Spleen (tissue), 13 donors: ENCODE measurements at places on chromosomes 2 and 18. TPM values are rescaled to one million over a fixed set of nuclear protein-coding genes. Genes with fewer than 3 reads are reported as not detected.
A peak's percentile ranks its signal among the peaks of the same experiment; 100 is the strongest.

DNA sequence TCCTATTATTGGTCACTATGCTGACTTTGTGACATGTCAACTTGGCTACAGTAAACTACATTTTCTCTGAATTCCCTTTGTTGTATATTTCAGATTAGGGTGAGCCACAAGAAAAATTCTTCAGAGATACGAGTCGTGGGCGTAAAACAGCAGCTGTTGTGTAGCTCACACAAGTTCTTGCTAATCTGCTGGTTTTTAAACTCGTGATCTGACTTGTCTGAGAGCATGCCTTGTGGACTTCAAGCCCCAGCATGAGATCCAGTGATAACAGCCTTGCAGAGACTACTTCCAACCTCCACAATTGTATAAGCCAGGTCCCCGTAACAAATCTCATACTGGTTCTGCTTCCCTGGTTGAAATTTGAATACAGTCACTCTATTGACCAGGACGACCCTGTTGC, 259.8 kb upstream of the LYPD1 start:
- no peak overlapping the region for H3K4me3 ChIP-seq
- no peaks in the 10 kb centered on the region for H3K36me3 ChIP-seq
- H3K4me1 ChIP-seq, result no peaks in the 10 kb centered on the region
- no peak for DNase-seq

The ITM2C gene
- 87.6 TPM for total RNA-seq

The STAT4 gene
- total RNA-seq, result 36.7 TPM

DNA sequence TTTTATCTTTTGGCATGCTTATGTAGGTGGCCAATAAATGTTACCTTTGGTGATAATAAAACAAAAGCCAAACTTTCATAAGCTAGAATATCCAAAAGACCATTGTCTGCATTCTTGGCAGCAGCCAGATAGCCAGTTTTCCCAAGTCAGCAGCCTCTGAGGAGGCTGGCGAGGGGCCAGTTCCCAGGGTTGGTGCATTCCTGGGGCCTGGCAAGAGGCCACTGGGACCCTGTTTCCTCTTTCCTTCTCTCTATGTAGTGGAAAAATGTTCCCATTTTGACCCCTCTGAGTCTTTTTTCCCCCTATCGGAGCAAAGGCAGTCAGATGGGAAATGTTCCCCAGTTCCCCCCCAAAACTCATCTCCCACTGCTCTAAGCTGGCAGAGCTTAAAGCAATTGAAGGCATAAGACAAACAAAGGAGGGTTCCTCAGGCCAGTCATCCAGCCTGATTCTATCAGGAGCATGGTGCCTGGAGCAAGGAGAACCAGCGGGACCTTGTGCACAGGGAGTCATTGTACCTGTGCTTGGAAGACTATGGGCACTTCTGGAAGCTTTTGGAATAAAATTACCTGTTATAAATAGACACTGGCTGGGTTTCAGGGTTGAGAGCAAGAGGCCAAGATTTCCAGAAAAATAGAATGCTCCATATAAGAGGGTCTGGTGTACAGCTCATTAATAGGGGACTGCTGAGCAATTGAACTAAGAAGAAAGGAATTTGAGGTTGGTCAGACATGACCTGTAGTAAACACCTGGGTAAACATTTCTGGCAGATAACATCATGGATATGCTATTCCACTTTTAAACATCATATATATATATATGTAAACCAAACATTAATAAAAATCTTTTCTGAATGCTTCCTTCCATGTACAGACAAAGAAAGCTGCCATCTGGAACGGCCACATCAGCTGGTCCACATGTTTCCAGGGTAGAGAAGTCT, 63.4 kb downstream of the NCKAP5 start:
- no peaks in the 10 kb centered on the region for H3K4me1 ChIP-seq
- no peak overlapping the region for H3K27ac ChIP-seq
- H3K27me3 ChIP-seq, result no peaks in the 10 kb centered on the region
- no peaks in the 10 kb centered on the region for H3K36me3 ChIP-seq

The TDRD15 gene
- 0.70 TPM for total RNA-seq

The GAL3ST2 gene
- not detected for total RNA-seq

The CCDC121 gene
- total RNA-seq, result 4.0 TPM

DNA sequence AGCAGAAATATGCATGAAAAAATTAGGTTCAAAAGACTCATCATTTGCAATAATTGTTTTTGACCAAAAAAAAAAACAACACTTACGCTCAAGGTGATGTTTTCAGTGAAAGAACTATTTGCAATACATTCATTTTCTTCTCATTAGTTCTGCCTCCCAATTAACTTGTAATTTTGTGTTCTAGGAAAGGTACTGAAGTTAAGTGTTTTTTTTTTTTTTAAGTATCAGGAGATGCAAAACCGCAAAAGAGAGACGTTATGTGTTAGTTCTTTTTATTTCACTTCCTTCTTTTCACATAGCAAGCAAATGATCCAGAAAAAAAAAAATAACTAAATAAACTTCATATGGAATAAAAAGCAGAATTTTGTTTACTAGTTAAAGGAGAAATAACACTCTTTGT, 735.2 kb upstream of the GCFC2 start:
- DNase-seq, result no peak
- H3K4me3 ChIP-seq, result no peak overlapping the region
- H3K27me3 ChIP-seq, result no peaks in the 10 kb centered on the region
- no peaks in the 10 kb centered on the region for H3K4me1 ChIP-seq
- no peak overlapping the region for H3K27ac ChIP-seq
- no peaks in the 10 kb centered on the region for H3K36me3 ChIP-seq

DNA sequence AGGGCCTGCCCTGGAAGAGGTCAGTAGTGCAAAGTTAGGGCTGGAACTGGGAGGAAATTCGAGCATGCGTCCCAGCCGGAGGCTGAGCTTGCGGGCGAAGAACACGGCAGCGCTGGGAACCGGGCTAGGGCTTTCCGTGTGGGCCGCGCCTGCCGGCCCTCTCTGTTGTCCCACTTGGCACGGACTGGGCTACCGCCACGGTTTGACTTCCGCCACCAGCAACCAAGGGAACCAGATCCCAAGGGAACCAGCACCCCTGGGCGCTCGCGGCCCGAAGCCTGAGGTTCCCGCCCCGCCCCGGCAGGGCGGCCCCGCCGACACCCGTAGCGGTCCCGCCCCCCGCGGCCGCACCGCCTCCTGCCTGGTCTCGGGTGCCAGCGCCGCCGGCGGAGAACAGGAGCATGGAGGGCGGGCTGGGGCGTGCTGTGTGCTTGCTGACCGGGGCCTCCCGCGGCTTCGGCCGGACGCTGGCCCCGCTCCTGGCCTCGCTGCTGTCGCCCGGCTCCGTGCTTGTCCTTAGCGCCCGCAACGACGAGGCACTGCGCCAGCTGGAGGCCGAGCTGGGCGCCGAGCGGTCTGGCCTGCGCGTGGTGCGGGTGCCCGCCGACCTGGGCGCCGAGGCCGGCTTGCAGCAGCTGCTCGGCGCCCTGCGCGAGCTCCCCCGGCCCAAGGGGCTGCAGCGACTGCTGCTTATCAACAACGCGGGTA, at the start of gene SPR:
SPR (plus strand) TSS at position 377 of the 708 bp plus-strand sequence; CDS start at position 402, 25 bp downstream.
- peak within 1 kb of the TSS; percentile 49 for H3K4me3 ChIP-seq
- H3K27me3 ChIP-seq, result no peaks in the 10 kb centered on the region
- peak; percentile 89 for DNase-seq
- H3K4me1 ChIP-seq, result peaks cover 20% of the 10 kb centered on the region
- peak within 1 kb of the TSS; percentile 84 for H3K27ac ChIP-seq

The ALK gene
- total RNA-seq, result not detected

The RFX8 gene
- 0.13 TPM for total RNA-seq

- DNase-seq, result no peak
- no peaks in the 10 kb centered on the region for H3K4me1 ChIP-seq
- H3K4me3 ChIP-seq, result no peak overlapping the region
- no peak overlapping the region for H3K27ac ChIP-seq
- H3K36me3 ChIP-seq, result no peaks in the 10 kb centered on the region
Observed at GRCh38 chr2:186841940-186842339, 7.0 kb downstream of the ZSWIM2 start.

GRCh38 chr2:164110515-164110914, 374.7 kb upstream of the FIGN start:
- H3K27ac ChIP-seq, result no peak overlapping the region
- H3K4me1 ChIP-seq, result no peaks in the 10 kb centered on the region
- no peaks in the 10 kb centered on the region for H3K27me3 ChIP-seq
- DNase-seq, result no peak
- H3K4me3 ChIP-seq, result no peak overlapping the region

The EFEMP1 gene
- total RNA-seq, result 21.8 TPM

The PLGLB1 gene
- total RNA-seq, result 6.2 TPM

- H3K4me3 ChIP-seq, result peak overlapping the region; percentile 87
- H3K36me3 ChIP-seq, result peaks cover 12% of the 10 kb centered on the region
- no peaks in the 10 kb centered on the region for H3K27me3 ChIP-seq
- H3K27ac ChIP-seq, result peak overlapping the region; percentile 92
Observed at GRCh38 chr2:170930131-170930990, 1.3 kb downstream of the GORASP2 start.

The GCG gene
- total RNA-seq, result not detected

DNA sequence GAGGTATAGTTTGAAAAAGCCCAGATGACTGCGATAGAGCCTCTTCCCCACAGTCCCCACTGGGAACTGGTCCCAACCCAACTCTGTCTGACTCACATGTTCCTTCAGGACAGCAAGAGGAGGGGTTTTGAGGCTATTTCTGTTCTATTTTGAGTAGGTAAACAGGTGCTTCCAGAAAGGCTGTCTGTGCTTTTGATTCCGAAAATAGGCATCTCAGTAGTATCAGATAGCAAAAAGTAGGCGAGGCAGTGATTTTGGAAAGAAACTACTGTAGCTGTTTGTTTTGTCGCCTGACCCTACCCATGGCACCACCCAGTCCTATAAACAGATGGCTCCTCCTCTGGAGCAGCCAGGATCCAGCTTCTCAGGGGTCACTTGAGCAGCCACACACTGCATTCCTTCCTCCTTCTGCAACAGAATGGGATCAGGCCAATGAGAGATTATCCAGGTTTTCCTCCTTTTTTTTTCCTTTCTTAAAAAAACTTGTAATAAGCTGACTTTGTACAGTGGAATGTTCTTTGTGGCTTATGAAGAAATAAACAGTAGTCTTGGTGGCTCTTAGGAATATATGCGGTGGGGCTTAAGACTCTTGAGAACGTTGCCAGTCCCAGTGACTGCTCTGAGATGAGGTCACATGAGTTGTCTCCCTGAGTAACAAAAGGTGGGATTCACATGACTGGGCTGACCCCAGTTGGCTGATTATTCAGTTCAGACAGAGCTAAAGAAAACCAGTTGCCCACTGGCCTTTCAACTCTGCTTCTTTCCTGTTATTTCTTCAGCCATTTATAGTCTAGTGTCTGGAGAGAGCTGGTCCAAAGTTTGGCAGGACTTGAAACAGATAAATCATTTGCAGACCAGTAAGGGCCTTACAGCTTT, 98.6 kb downstream of the KCNS3 start:
- no peaks in the 10 kb centered on the region for H3K4me1 ChIP-seq
- H3K27ac ChIP-seq, result no peak overlapping the region
- H3K36me3 ChIP-seq, result no peaks in the 10 kb centered on the region
- no peak for DNase-seq
- H3K4me3 ChIP-seq, result no peak overlapping the region
- no peaks in the 10 kb centered on the region for H3K27me3 ChIP-seq

- peaks cover 99% of the 10 kb centered on the region for H3K4me1 ChIP-seq
- peak; percentile 90 for DNase-seq
- H3K4me3 ChIP-seq, result peak within 1 kb of the TSS; percentile 81
- H3K27me3 ChIP-seq, result peaks cover 12% of the 10 kb centered on the region
- peaks cover 6% of the 10 kb centered on the region for H3K36me3 ChIP-seq
- H3K27ac ChIP-seq, result peak within 1 kb of the TSS; percentile 95
Observed at GRCh38 chr2:96869822-96870625, at the start of gene SEMA4C. Gene SEMA4C (minus strand): TSS chr2:96870080. CDS start chr2:96867886, 2,194 bp downstream.

The PTPRN gene
- total RNA-seq, result not detected

The STARD6 gene
- total RNA-seq, result not detected

GRCh38 chr2:131035112-131035825, 58.0 kb downstream of the FAM168B start:
- no peaks in the 10 kb centered on the region for H3K27me3 ChIP-seq
- H3K4me1 ChIP-seq, result peaks cover 27% of the 10 kb centered on the region
- H3K36me3 ChIP-seq, result no peaks in the 10 kb centered on the region
- peak; percentile 54 for DNase-seq
- no peak overlapping the region for H3K27ac ChIP-seq

GRCh38 chr2:239158641-239159475, 242.0 kb downstream of the HDAC4 start:
- no peaks in the 10 kb centered on the region for H3K27me3 ChIP-seq
- DNase-seq, result peak; percentile 72
- peaks cover 4% of the 10 kb centered on the region for H3K36me3 ChIP-seq
- H3K4me3 ChIP-seq, result no peak overlapping the region
- peaks cover 10% of the 10 kb centered on the region for H3K4me1 ChIP-seq

- no peak overlapping the region for H3K4me3 ChIP-seq
- H3K36me3 ChIP-seq, result no peaks in the 10 kb centered on the region
- no peak overlapping the region for H3K27ac ChIP-seq
- no peak for DNase-seq
- peaks cover 8% of the 10 kb centered on the region for H3K27me3 ChIP-seq
Observed at GRCh38 chr2:17584689-17585088, 44.2 kb downstream of the VSNL1 start.

GRCh38 chr2:136049011-136049742, 63.8 kb upstream of the DARS1 start:
- H3K27ac ChIP-seq, result no peak overlapping the region
- DNase-seq, result no peak
- H3K27me3 ChIP-seq, result no peaks in the 10 kb centered on the region
- no peak overlapping the region for H3K4me3 ChIP-seq
- H3K4me1 ChIP-seq, result peaks cover 14% of the 10 kb centered on the region

The CHN1 gene
- total RNA-seq, result 10.5 TPM

- no peaks in the 10 kb centered on the region for H3K36me3 ChIP-seq
- H3K27ac ChIP-seq, result no peak overlapping the region
- H3K4me3 ChIP-seq, result no peak overlapping the region
- no peak for DNase-seq
Observed at GRCh38 chr2:119069781-119070180, 88.8 kb downstream of the C1QL2 start.

The IL18R1 gene
- 27.7 TPM for total RNA-seq

DNA sequence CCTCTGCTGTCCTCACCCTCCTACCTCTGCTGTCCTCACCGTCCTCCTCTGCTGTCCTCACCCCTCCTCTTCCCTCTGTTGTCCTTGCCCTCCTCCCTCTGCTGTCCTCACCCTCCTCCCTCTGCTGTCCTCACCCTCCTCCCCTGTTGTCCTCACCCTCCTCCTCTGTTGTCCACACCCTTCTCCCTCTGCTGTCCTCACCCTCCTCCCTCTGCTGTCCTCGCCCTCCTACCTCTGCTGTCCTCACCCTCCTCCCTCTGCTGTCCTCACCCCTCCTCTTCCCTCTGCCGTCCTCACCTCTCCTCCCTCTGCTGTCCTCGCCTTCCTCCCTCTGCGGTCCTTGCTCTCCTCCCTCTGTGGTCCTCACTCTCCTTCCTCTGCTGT, 11.8 kb downstream of the GAD1 start:
- DNase-seq, result no peak
- H3K36me3 ChIP-seq, result no peaks in the 10 kb centered on the region
- no peak overlapping the region for H3K4me3 ChIP-seq
- peaks cover 77% of the 10 kb centered on the region for H3K27me3 ChIP-seq
- no peak overlapping the region for H3K27ac ChIP-seq
- peaks cover 4% of the 10 kb centered on the region for H3K4me1 ChIP-seq

The EMILIN1 gene
- total RNA-seq, result 152 TPM

The GRHL1 gene
- total RNA-seq, result 1.3 TPM

GRCh38 chr18:39238981-39239660, 1673.5 kb upstream of the CELF4 start:
- no peaks in the 10 kb centered on the region for H3K36me3 ChIP-seq
- no peak overlapping the region for H3K4me3 ChIP-seq
- no peaks in the 10 kb centered on the region for H3K27me3 ChIP-seq
- H3K27ac ChIP-seq, result no peak overlapping the region

The PRKAG3 gene
- total RNA-seq, result not detected
